Activated effector memory CD4-positive, alpha-beta T cell treated with Interleukin-2 at 50 U/mL for 16 hours (primary cell): ENCODE measurements at places on chromosomes 5 and 9.

GRCh38 chr9:5949103-5949699, 58.5 kb downstream of the MLANA start:
- DNase-seq, result no peak

DNA sequence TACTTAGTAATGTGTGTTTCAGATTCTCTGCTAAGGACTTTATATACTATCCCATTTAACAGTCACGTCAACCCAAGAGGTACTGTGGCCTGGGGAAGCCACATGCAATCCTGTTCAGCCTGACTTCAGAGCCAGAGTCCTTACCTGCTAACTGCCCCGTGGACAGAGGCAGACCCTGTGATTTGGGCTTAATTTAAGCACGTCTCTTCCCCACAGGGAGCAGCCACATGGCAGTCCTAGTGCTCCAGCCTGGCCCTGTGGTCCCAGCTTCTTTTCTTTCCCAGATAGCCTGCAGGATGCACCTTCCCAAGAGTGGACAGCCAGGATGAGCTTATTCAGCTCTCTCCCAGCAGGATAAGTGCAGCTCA, 71.5 kb downstream of the PDE8B start:
- no peak for DNase-seq

GRCh38 chr5:54988218-54988617, 2.8 kb upstream of the ESM1 start:
- no peak for DNase-seq

DNA sequence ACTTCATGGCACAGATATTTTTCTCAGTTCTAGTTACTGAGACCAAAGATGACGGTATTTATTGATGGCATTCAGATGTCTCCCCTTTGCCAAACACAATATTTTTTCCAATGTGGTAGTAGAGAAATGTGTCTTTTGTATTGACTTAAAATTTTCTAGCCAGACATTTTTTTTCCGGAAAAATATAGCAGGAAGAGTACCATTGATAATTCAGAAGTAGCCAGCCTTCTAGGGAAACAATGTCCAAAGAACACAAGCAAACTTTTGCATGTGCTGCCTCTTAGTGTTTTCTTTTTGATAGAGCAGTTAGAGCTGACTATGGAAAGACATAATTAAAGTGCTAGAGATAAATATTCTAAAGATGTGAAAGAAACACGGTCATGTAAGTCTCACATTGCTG, 231.4 kb downstream of the MARCHF11 start:
- no peak for DNase-seq

DNA sequence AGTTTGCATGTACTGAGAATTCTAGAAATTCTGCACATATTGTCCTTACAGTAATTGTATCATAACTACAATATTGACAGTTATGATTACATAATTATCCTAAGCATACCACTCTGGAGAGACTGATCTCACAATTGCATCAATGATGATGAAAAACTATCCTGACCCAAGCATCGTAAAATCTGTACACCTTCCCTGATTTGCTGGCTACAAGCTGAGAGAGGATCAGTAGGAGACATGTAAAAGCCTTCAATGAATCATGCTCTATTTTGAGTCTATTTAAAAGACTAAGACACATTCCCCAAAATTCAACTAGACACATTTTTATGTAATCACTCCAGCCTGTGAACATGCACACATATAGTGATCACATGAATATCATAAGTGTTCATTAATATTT, 1833.8 kb downstream of the EFNA5 start:
- no peak for DNase-seq

DNA sequence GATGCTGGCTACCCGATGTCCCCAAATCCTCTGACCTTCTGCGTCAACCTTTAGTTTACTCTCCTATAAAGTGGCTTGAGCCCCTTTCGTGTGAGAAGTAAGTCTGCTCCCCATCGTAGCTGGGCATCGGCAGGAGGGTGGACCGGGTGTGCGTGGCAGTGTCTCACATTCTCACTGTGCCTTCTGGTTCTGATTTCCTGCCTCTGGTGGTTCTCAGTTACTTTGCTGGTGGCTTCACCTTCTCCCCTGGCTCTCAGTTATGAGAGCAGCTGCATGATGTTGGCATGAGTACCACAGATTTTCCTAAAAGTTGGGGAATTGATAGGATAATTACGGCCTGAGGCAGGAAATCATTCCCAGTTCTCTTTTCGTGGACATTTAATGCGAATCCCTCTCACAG, 47.0 kb upstream of the RPS23 start:
- DNase-seq, result no peak

GRCh38 chr5:36670548-36670947, 64.1 kb downstream of the SLC1A3 start:
- no peak for DNase-seq

- no peak for DNase-seq
Observed at GRCh38 chr5:170067152-170067551, 38.5 kb upstream of the FOXI1 start.

GRCh38 chr5:37694867-37695266, 145.0 kb downstream of the GDNF start:
- DNase-seq, result no peak

- no peak for DNase-seq
Observed at GRCh38 chr9:129419382-129419899, 201.5 kb downstream of the C9orf50 start.

GRCh38 chr5:139864716-139865483, 69.3 kb downstream of the PSD2 start:
- no peak for DNase-seq

GRCh38 chr9:82677086-82677485, 385.9 kb downstream of the RASEF start:
- no peak for DNase-seq

DNA sequence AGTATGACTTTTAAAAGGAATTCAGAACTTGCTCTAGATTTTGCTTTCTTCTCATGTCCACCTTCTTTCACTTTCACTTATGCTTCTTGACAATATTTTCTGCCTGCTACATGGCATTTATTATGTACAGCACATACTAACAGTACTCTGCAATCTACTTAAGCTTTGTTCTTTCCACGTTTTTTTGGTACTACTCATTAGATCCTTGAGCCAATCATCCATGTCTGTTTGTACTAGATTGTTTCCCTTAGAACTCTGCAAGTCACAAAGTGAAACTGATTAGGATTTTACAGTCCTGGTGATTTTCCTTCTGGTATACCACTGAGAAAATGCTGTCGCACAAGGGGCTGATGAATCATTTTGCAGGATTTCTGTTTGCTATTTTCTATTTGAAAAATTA, 78.3 kb downstream of the PARP8 start:
- no peak for DNase-seq
